ENCODE measurements at places on chromosomes 1 and 21.
A peak's percentile ranks its signal among the peaks of the same experiment; 100 is the strongest.

GRCh38 chr1:34827341-34827941 is 32.1 kb downstream of the SMIM12 start:
- no peak for DNase-seq

DNA sequence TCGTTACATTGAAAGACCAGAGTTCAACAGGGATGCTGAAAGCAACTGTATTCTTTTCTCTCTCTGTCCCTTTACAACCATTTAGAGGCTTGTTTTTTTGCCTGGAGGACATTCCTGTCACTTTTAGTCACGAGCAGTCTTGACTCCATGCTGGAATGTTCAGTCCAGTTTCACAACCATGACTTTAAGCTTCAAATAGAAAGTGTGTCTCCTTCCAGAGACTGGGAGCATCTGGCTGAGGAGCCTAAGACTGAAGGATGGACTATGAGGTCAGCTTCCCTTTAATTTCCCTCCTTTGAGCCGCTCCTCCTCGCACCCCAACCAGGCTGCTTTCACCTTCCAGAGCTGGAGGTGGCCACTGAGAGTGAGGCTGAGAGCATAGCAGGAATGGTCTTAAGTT is 10.5 kb upstream of the RYR2 start:
- DNase-seq: no peak

- no peak for DNase-seq
These were observed 37.6 kb upstream of the BTG3 start for GRCh38 chr21:17650292-17650691.

DNA sequence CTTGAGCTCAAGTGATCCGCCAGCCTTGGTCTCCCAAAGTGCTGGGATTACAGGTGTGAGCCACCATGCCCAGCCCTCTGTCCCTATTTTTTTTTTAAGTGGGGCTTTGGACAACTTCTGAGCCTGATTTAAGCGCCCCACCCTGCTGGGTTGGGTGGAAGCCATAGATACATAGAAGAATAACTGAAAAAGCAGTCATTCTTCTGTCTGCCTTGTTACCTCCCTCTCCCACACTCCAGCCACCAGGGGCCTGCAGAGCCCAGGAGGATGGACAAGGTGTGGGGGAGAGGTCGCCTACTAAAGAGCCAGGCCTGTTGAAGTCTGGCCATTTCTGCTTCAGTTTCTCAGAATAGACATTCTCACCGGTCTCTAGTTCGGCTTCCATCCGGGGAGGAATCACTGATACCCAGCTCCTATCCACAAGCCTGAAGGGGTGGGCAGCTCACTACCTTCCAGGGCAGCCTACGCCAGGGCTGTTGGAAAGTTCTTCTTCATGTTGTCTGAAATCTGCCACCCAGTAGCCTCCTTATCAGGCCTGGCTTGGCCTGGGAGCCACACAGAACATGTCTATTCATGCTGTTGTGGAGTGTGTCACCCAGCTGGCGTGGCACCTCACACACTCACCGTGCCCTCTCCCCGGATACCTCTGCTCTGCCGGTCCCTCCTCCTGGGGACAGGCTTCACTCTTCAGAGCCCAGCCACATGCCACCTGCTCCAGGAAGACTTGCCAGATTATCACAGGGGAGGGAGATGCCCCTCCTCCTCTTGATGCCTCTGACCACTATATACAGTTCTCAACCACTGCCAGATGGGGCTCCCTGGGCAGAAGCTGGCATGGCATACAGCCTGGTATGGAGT is 27.7 kb downstream of the KNCN start:
- DNase-seq: no peak

GRCh38 chr1:117210831-117211261 is at the start of gene VTCN1:
Gene VTCN1, minus strand, starts transcription at chr1:117210927. Its CDS starts 72 bp downstream, at chr1:117210855.
- no peak for DNase-seq

GRCh38 chr1:21587602-21587953 is 78.4 kb downstream of the ALPL start:
- DNase-seq: no peak

- no peak for DNase-seq
These were observed 101.3 kb downstream of the CRYAA start for GRCh38 chr21:43269957-43270705.

- no peak for DNase-seq
These were observed 243.0 kb downstream of the SLC45A1 start for GRCh38 chr1:8560611-8561544.

DNA sequence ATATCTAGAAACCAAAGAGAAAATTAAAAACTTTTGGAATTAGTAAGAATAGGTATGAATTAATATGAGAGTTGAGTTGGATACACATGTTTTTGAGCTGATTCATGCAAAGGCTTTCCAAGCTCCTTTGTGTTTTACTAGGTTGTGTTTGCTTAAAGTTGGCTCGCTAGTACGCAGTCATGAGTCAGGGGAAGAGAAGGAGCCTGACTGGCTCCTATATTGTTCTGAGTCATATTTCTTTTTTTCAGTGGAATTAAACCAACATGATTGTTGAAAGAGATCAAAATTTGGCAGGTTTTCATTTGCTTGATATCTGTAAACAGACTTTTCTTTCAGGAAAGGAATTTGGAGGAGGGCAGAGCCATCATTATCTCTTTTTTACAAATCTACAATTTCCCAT is 66.7 kb downstream of the MAGI3 start:
- no peak for DNase-seq

DNA sequence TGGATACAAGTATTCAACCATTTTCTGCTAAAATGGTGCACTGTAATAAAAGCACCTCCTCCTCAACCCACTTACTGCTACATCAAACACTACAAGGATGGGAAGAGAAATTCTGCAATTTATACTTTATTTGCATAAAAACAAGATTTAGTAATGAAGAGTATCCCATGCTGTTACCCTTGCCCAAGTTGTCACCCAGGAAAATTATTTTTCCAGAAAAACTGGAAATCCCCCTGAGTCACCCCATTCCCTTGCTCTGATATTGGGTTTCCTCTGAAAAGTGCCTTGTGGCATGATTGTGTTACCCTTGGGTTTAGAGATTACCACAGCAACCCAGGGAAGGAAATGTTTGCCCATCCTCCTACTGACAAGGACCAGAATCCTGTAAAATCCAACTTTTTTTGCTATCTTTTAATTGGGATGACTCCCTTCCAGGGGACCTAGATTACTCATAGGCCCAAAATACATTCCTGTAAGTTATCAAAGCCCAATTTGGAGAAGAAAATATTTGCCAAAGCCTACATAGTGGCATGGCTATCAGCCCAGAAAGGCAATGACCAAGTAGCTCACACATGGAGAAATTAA is 16.5 kb upstream of the ZC3H11B start:
- DNase-seq: no peak

GRCh38 chr21:41713495-41714281 is 53.2 kb downstream of the RIPK4 start:
- DNase-seq: no peak

GRCh38 chr1:89171067-89171438 is 4.8 kb downstream of the GBP7 start:
- DNase-seq: no peak

- DNase-seq: no peak
These were observed 183.4 kb upstream of the NFIA start for GRCh38 chr1:60898987-60899386.

DNA sequence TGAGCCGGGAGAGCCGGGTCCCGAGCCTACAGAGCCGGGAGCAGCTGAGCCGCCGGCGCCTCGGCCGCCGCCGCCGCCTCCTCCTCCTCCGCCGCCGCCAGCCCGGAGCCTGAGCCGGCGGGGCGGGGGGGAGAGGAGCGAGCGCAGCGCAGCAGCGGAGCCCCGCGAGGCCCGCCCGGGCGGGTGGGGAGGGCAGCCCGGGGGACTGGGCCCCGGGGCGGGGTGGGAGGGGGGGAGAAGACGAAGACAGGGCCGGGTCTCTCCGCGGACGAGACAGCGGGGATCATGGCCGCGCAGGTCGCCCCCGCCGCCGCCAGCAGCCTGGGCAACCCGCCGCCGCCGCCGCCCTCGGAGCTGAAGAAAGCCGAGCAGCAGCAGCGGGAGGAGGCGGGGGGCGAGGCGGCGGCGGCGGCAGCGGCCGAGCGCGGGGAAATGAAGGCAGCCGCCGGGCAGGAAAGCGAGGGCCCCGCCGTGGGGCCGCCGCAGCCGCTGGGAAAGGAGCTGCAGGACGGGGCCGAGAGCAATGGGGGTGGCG is 371 bp downstream of the ARID1A start:
- peak; percentile 20 for DNase-seq

DNA sequence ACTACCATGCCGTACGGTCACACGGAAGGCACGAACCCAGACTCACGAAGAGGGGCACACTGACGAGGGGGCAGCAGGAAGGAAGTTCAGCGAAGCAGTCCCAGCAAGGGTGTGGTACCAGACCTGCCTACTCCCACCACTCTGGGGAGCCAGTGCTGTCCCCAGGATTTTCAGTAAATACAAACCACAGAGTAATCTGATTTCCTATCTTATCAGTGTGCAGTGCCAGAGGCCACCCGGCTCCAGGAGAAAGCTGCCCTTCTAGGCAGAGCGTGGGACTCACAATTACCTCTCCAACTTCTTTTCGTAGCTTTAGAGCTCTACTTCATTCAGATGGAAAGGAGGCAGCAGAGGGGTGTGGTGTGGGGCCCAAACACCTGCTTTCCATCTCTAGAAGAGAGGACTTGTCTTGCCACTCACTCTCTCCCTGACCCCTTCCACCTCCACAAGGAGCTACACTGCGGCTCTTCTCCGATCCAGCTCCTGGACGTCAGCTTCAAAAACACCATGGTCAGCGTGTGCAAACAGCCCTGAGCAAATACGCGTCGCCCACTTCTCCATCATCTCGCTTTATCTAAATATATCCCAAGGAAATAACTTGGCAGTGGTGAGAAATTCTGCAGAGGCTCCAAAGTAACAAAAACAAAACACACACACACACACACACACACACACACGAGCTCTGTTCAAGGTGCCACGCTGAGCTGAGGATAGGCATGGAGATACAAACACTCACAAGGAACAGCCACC is 98.5 kb downstream of the MRPL37 start:
- DNase-seq: no peak

DNA sequence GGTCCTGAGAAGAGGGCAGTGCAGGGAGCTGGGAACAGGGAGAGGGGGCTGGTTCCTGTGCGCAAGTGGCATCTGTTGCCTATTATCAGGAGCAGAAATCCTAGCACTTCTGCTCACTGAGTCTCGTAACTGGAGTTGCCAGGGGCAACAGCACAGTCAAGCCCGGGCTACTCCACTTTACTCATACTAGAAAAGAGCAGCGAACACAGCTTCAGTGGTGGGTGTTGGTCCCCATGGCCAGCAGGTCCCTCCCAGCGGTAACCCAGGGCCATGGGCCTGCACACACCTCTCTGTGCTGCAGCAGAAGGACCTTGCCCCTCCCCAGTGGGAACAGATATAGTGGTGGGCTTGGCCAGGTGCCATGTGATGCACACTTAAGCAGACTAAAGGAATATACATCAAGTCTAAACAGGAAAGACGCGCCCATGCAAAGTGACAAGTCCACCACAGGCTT is 8.5 kb downstream of the PYCR2 start:
- no peak for DNase-seq

DNA sequence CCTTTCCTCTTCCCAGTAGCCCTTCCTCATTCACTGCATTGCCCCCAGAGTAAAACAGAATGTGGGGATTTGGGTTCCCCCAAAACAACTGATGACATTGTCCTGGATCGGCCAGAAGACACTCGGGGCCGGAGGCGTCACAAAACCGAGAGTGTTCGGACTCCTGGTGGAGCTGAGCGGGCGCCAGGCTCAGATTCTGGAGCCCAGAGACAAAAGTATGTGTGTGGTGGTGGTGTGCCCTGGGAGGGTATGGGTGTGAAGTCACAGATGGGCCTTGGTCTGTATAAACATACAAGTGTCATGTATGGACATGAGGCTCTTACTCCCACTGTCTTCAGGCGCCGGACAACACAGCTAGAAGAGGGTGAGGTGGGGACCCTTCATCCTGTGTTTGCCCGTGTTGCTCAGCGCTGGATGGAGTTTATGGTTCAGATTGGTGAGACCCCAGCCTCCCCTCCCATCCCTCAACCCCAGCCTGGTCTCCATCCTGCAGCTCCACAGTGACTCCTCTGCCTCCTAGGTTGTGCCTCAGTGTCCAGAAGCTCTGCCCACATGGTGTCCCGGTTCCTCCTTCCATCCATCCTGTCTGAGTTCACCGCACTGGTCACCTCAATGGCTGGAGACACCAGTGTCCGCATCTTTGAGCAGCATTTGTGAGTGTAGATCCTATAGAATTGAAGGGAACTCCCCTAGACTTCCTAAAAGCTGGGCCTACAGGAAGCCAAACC is 12.4 kb downstream of the HYI start:
- DNase-seq: no peak

GRCh38 chr1:153612111-153612754 is 704 bp downstream of the S100A16 start:
- no peak for DNase-seq

DNA sequence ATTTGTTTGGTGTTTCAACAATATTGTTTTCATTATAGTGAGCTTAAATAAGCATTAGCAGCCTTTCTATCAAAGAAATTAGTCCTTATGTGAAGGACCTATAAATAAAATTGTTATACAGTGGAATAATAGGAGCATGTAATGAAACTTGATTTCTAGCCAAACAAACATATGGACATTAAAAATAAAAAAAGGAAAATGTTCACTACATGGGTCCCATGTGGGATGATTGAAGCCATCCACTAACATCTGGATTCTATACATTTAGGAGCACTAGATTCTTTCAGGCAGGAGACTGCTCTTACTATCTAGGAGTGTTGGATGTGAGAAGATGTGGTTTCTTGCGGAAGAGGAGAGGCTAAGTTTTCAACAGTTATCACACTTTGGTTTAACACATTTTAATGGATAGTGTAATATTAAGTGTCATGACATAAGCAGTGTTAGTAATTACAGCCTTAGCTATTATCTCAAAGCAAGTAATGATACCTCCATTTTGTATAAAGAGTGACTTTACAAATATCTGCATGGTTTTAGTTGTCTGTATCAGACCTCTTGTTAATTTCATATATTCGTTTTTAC is 62.3 kb downstream of the LYPLAL1 start:
- DNase-seq: no peak
